Stimulated activated CD8-positive, alpha-beta memory T cell treated with anti-CD3 and anti-CD28 coated beads, Interleukin-15, amount 100 ng/mL, for 24 hours (primary cell): ENCODE measurements at places on chromosomes 2 and 18.

- no peak for DNase-seq
These were observed at the start of gene HOXD8 for GRCh38 chr2:176128982-176129796. TSS of gene HOXD8 (plus strand) at chr2:176129705. CDS start at chr2:176130367, 662 bp downstream.

DNA sequence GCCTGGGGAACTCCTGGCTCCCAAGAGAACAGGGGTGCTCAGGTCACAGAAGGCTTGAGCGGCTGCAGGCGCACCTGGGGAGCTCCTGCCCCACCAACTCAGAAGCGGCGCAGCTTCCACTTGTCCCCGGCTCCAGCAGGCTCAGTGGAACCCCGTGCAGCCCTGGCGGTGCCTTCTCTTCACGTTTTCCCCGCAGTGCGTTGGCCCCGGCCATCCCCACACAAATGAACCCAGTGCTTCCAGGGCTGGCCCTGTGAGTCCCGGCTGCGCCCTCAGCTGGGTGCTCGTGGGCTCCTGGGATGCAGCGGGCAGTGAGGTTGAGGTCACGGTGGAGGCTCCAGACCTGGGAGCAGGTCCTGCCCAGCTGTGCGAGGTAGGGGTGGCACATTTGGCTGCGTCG is 17.9 kb upstream of the MBD2 start:
- DNase-seq: no peak

- no peak for DNase-seq
These were observed 16.2 kb downstream of the TOGARAM2 start for GRCh38 chr2:28997237-28997846.

DNA sequence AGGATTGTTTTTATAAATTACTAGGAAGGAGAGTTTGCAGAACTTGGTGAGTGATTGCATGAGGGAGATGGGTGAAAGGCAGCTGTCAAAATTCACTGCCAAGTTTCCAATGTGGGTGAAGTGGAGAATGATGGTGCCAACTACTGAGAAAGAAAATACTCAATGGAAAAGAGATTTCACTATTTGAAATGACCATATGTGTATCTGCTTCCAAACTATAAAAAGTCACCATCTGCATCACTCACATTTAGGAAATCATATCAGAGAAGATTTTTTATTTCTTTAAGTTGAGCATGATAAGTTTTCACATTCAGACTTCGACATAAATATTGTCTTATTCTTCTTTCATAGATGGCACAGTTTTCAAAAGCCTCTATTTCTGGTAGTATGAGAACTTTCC is 570.0 kb upstream of the DSEL start:
- DNase-seq: no peak

- DNase-seq: no peak
These were observed 410.8 kb upstream of the REG3G start for GRCh38 chr2:78614726-78615125.

GRCh38 chr2:71067567-71068217 is 756 bp upstream of the NAGK start:
- no peak for DNase-seq

DNA sequence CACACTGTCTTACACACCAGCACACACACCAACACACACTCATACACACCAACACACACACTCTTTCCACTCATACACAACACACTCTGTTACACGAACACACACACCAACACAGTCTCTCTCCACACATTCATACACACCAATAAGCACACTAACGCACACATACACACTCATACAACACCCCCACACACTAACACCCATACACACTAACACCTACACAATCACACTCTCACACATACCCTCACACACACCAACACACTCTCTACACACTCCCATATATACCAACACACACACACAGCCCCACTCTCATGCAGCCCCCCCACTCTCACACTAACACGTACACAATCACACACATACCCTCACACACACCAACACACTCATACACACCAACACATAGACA is 123.8 kb downstream of the DYSF start:
- DNase-seq: no peak

DNA sequence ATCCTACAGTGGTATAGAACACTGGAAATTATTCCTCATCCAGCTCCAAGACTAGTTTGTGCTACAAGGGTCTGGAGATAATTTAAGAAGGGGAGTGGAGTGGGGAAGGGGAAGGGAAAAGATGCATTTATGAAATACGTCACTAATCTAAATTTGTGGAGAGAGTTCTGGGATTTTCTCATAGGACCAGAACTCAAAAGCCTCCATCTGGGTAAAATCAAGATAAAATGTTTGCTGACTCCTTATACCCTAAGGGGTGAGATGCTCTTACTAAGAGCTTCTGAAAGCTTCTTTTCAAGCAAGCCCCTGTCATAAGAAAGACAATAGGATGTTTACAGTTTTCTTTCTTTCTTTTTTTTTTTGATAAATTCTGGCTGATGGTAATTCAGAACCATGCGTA is 88.5 kb upstream of the RBMS1 start:
- DNase-seq: no peak

DNA sequence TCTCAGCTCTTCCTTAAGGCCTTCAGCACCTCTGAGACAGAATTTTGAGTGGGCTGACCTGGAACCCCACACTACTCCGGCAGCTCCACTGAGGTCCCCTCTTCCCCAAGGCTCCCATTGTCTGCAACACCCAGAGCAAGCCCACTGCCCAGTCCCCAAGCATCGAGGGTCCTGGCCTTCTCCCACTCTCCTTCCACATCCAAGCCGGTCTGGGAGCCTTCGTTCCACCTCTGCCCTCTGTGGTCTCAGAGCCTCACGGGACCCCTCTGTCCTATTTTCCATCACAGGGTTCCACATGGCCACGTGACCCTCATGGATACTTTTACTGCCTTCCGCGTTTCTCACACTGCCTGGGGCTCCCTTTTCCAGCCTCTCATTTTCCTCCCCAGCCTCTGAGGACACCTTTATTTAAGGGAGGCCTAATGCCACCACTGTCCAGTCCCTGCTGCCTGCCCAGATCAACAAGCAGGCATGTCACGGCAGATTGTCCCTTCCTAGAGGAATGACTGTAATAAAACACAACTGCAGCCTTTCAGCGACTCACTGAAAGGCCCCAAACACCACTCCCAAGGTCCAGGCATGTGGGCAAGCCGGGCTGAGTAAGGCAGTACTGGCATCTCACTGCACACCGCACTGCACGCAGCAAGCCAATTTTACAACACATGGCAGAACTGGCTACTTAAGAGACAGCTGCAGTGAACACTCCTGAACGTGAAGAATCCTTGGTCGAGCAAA is 7.9 kb upstream of the SALL3 start:
- DNase-seq: no peak

DNA sequence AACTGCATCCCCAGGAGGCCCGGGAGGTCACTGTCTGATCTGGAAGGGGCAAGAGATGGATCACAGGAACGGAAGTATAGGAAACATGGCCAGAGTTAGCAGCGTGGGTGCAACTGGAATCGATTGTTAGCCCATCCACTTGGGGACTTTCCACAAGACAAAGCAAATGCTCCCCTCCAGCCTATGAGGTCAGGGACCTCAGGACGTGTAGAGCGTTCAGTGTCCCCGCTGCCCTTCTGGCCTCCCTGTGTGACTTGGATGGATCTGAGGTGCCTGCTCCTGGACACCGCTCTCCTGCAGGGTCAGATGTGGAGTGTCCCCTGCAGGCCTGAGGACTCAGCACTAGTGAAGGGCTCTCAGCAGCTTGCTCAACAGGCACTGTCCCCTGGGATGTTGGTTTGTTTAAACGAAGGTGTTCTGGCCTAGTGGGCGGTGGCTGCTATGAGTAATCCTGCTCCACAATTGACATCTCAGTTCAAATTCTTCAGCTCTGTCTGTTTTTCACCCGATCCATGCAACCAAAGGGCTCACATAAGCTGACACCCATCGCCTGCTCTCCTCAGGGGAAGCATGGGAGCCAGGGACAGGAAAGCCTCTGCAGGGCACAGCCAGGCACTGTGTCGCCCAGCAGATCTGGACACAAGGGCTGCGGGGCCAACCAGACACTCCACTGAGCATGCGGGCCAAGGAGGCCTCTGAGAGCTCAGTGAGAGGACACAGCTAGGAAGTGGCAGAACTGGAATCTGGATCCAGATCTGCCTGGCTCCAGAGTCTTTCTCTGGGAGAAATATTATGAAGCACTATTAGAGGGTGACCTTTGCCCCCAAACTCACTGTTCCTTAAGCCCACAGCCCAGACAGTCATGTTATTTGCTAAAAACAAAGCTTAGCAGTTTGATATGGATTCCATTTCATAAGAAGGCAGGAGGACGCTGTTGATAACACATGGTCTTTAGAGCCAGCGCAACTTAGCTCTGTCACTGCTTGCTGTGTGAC is 78.5 kb downstream of the RHOB start:
- no peak for DNase-seq

DNA sequence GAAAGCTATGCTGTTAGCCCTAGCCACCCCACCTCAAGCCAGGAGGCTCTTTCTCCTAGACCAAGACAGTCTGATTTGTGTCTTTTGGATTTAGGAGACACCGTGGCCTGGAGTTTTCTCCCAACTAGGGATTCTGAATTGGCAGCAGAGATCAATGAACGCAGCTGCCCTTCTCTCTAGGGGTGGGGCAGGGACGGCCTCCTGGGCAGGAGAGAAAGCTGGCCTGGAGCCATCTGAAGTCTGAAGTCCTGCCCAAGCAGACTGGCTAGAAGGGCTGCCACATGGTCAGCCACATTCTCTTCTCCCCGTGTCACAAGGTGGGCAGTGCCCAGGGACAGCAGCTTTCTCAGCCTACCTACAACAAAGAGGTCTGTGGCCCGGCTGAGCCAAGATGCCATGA is 45.1 kb downstream of the PIEZO2 start:
- no peak for DNase-seq

DNA sequence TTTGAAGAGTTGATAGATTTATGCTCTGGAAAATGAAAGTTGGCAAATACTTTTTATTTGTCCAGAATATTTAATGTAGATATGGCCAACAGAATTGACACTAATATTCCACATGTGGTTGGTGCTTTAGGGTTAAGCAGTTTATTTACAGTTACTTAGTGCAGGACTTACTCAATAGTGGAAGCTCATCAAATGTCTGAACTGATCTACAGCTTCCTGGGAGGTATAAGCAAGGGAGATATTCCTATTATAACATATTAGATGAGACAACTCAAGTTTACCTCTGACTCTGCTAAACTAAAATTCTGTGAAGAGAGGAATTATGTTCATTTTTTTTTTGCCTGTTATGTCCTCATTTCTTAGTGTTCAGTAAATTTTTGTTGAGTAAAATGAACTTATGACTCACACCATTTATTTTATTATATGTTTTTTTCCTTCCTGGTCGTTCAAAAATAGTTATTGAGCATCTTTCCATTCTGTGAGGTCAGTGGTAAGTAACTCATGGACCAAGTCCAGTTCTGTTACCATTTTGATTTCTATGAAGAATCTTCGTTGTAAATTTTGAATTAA is 13.6 kb downstream of the ABI2 start:
- no peak for DNase-seq

DNA sequence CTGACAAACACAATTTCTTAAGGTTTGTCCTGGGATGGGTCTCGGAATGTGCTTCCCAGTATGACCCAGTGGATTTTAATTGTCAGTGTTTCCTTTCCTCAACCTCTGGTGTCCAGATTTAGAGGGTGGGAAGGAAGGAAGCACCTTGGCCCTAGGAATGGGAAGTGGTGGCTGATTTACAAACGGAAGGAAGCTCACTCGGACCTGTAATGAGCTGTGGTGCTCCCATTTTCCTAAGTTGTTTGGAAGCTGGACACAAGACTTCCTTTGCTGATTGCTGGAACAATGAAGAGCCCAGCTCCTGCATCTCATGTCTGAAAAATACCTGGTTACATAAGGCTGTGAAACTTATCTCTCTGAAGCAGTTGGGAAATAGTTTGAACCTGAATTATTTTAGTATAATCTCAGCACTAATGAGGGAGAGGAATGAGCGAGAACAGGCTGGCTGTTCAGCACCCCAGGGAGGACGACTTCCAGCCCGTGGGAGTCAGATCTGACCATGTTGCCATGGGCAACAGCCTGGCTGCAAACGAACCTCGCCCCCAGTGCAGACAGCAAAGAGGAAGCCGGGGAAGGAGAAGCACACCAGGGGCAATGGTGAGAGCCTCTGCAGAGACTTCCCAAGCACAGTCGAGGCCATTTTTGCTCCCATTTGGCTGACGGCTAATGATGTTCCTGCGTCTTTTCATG is 74.4 kb upstream of the ASB18 start:
- no peak for DNase-seq

- DNase-seq: no peak
These were observed 76.7 kb downstream of the EMILIN2 start for GRCh38 chr18:2923464-2923863.

DNA sequence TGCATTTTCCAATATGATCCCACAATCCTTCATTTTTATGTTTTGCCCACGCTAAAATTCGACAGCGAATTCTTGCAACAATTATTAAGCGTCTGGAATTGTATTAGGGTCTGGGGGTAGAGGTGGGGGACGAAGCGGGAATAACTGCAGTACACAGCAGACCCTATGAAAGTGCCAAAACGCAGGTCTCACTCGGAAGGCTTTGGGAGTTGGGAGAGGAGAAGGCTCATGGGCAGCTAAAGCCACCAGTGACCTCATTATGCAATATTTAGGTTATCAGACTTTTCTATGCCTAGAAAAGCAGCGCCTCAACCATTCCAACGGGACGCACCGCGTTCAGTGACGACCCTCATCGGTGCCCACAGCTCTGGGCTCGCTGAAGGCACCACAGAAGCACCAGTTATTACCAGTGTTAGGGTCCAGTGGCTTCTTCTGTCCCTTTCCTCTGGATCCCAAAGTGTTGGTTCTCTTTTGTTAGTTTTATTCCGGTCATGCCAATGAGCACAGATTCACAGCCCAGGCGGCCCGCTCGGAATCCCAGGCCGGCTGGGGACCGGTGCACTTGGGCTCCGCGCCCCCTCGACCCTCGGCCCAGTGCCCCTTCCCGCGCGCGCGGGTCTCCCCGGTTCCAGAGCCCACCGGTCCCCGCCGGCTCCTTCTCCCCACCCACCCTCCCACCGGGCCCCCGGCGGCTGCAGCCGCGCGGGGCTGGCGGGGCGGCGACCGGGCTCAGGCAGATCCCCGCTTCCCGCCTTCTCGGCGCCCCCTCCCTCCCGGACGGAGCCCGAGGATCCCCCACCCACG is 737 bp upstream of the MAPK4 start:
- no peak for DNase-seq

GRCh38 chr2:110731064-110731463 is 1.3 kb upstream of the ACOXL start:
- DNase-seq: no peak

DNA sequence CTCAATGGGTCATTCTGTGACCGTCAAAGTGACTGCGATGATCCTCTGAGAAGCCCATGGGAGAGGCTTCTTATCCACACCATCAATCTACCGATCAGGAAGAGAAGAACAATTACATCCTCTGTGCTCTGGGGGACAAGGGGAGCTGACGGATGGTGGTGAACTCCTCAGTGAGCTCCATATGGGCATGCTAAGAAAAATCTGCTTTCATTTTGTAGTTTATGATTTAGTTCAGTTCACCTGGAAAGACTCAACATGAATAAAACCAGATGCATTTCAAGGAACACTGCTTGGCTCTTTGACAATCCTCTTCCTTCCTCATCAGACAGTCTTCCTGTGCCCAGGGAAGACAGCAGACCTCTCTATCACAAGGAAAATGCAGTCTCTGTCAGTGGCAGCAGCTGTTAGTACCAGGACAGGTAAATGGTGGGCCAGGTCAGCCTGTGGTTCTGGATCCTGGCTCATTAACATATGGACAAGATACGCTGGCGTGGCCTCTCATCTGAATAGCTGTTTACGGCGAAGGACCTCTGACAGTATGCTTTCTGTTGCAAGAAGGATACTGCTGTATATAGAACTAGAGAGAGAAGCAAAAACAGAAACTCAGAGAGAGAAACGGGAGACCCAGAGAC is 176.9 kb downstream of the BCL2 start:
- no peak for DNase-seq

GRCh38 chr2:37552339-37552738 is 119.1 kb downstream of the CDC42EP3 start:
- DNase-seq: no peak

GRCh38 chr2:235643680-235644511 is 150.1 kb downstream of the AGAP1 start:
- no peak for DNase-seq
